Activated CD8-positive, alpha-beta memory T cell treated with anti-CD3 and anti-CD28 coated beads for 4 hours (primary cell): ENCODE measurements at places on chromosomes 16 and 17.

DNA sequence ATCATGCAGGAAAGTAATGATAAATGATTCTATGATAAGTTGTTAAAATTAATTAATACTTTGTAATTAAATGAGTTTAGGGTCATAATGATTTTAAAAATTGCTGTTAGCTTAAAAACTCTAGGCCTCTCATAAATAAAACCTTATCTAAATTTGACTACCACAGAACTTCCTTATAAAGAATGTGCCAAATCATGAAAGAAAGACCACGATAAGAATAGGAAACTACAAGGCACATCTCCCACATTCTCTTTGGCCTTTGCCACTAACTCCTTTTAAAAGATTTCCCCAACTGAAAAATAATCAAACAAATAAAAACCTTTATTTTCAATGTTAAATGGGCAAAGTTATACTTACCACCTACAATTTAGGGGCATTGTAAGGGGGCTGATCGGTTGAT, 164.6 kb upstream of the C17orf78 start:
- no peak for DNase-seq

GRCh38 chr17:1173432-1174262, 6.1 kb downstream of the ABR start:
- no peak for DNase-seq

GRCh38 chr17:72890711-72891110, 201.8 kb downstream of the SLC39A11 start:
- DNase-seq: no peak

DNA sequence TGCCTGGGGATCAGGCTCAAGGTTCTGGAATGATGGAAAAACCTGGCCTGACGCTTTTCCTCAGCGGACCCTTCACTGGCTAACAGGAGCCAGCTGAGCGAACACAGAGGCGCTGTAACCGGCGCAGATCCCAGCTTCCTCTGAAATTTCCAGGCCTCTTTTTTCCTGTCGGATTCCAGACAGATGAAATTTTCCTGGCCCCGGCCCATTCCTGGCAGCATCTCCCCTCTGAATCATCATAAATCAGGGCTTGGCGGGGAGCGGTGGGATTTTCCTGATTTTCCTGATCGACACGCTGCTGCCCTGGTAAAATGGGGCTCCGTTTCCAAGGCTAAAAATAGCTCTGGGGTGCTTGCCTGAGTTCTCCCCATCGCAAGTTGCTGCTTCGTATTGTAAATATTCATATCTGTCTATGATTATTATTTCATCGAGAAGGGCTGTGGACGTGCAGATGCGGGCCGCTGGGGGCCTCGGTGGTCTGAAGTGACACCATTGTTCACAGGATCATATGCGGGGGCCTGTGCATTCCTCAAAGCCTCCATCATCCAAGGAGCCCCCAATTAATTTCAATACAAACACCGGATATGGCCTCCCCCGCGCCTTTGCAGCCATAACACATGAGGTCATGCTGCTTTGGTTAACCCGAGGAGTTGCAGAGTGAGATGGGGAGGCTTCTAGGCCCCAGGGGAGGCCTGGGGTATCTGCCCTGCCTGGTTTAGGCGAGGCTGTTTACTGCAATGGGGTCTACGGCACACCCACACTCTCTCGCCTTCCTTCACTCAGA, 45.8 kb upstream of the ETV4 start:
- no peak for DNase-seq

DNA sequence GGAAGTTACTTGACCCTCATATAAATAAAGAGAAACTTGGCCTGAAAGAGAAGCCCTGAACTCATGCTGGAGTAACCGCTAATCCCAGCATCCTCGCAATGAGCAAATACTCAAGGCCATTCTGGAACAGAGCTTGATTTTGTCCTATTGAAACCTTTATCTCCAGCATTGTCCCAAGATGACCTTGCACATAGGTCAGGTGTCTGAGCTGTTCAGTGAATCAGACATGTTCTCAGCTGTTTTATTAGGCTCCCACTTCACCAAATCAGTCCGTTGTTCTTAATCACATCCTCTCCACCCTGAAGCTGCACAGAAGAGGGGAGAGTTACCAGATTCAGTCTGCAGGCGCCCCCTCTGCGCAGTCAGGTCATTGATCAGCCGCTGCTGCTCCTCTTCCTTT, 9.1 kb upstream of the MYH1 start:
- DNase-seq: no peak

DNA sequence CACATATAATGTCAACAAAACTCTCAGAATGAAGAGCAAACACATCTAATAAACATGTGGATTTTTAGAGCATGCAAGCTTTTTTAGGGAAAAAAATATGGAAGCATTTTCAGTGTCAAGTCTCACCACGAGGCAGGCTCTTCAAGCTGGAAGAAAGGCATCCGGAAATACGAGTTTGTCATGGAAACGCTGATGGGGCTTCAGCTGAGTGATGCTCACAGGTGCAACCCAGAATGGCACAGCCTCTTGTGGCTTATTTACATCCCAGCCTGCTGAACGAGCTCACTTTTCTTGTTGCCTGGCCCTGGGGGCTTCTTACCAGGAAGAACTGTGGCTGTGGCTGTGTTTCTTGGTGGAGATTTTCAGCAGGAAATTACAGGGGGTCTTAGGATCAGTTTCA, 24.1 kb upstream of the DYNLL2 start:
- DNase-seq: no peak

DNA sequence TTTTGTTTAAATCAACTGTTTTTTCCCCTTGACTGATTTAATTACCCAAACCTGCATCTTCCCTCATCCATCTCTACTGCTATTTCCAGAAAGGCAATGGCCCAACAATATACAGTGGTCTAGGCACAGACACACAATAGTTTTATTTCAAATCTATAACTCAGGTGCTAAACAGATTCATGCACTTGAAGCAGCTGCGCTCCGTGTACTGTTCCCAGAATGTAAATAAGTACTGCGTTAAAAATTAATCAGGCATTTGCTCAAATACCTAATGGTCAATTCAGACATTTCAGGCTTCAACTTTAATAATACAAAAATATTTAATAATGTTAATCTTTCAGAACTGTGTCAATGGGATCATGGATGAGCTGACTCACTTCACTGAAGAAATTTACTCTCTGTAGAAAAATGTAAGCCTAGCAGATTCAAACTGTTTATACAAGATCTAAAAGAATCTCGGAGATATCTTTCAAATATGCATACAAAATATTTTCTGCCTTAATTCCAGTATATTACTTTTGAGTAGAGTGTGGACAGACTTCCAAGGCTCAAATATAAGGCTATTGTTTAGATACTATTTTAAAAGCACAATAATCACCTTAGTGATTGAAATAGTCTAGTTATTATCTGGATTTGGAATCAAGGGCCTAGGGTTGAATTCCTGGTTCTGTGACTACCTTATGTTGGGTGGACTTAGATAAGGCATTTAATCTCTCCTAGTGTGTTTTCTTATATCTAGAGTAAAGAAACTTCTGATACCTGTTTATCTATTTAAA, 97.4 kb upstream of the PSMD7 start:
- DNase-seq: no peak

- no peak for DNase-seq
Measured at GRCh38 chr17:18039535-18040260, 490 bp downstream of the GID4 start.

DNA sequence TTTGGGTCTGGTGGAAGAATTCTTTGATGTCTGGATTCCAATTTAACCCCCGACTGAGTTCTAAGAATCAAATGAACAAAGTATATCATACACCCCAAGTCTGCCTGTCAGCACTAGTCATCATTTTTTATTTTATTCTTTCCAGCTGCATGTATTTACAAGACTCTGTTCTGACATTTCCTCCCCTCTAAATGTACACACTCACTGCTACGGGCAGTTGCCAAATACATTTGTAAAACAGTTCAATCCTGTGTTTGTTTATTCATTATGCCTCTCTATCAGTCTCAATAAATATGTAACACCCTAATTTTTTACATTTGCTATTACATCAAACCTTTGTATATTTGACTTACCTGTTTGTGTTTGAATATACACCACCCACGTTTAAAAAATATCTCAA, 422.3 kb upstream of the PSMD7 start:
- DNase-seq: no peak

GRCh38 chr17:44256671-44257070, 11.3 kb downstream of the SLC4A1 start:
- DNase-seq: no peak

DNA sequence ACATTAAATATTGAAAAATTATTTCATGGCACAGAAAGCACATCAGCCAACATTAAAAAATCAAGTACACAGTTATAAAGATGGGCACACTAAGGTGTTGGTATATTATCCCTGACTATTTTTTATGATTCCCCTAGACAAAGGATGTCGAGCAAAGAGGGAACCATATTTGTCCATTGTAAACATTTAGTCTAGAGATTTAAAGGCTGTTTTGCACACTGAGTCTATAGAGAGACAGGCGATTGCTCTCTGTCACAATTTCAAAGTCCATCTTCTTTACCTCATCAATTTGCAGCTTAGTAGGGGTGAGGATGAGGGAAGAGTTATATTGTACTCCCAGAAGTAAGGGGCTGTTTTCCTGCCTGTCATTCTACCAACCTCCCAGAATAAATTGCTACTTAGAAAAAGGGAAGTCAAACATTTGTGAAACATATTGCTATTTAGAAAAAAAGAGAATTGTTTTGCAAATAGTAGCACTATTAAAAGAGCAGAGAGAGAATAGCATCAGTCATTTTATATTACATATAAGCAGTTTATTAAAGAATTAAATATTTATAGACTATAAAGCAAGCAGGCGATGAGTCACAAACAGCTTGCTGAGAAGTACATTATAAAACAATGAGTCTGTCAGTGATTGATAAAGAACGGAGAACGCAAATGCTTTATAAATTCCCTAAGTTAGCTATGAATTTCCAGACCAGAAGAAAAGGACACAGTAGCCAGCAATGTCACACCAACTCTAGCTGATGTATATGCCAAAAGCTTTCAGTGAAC, 270.6 kb upstream of the PMFBP1 start:
- no peak for DNase-seq

DNA sequence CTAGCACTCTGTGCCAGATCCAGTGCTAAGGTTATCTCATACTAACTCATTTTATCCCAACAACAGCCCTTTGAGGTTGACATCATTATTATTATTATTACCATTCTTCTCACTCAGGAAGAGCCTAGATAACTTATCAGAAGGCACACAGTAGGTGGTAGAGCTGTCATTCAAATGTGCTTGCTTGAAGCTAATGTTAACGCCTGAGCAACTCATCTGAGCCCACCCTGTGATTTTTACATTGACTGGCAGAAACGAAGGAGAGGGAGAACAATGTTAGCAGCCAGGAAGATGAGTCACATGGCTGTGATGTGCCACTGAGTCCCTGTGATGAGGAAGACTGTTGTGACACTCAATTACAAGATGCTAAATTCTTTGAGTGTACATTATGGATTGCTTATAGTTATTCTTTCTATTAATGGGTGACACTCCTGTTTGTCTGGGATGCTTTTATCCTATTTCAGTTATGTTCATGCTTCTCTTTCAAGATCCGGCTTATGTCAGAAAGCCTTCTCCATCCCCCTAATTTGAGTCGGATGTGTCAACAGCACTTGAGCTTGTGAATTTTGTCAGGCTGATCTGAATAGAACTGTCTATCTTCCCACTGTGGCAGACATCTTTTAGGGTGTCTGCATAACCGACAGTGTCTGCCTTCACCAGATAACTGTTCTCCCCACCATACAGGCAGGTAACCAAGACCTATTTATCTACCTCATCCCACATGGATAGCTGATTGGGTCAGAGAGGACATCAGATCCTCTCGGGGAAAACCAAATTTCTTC, 426.4 kb downstream of the CA10 start:
- DNase-seq: no peak

- no peak for DNase-seq
Measured at GRCh38 chr17:3896108-3896967, 3.5 kb upstream of the CAMKK1 start.

GRCh38 chr17:30600060-30600829, 123.0 kb downstream of the GOSR1 start:
- DNase-seq: peak; percentile 24
